ENCODE measurements at places on chromosomes 7 and 10.

DNA sequence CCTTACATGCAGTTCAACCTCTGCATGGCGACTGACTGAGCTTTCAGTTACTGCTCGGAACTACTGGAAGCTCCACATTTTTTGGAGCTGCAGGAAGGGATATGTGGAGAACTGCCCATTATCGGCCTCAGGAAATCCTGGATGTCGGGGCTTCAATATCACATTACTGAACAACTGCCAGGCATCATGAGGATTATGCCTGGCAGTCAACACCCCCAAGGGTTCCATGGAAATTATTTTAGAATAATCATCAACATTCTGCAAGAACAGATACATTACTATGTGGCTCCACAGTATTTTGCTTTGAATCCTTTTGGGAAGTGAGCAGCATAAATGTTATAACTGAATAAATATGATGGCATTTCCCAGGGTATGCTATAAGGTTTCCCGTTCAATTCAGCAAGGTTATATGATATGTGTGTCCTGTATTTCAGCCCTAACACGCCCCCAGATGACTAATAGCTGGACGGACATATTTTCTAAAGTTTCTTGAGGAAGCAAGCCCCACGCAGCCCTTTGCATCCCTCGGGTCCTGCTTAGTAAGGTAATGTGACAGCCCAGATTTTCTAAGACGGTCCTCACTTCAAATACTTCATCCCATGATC, 53.0 kb upstream of the OPALIN start:
- no peak for DNase-seq

DNA sequence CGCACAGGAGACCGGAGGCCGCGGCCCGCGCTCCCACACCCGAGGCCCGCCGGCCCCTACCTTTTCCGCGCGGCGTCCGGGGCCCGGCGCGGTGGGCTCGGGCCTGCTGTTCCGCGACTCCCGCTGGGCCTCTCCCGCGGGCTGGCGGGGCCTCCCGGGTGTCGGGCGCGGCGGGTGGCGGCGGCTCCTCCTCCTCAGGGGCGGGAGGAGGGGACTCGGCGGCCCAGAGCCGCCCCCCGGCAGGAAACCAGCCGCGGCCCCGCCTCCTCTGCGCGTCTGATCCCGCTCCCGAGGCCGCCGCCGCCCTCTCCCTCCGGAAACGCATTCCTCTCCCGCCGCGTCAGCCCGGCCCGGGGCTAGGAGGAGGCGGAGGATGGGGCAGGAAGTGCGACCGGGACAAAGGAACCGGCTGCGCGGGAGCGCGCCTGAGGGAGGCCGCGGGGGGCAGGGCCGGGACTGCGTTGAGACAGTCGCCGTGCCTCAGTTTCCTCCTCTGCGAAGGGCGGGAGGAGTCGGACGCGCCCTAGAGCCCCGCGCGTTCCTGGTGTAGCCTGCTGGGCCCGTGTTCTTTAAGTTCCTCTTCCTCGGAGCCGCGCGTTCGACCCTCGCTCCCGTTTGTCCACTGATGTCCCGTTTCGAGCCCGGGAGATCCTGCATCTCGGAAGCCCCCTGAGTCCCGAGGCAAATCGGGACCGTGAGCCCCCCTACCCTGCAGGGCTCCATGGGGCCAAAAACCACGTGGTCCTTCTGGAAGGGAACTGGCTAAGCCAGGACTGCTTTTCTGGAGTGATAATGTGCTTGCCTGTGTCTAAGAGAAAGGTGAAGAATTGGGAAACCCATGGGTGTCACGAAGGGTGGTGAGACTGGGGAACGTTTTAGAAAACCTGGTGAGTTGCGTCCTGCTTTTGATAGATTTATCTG, at the start of gene ITGB1:
TSS of gene ITGB1 (minus strand) at position 146 of the 921 bp plus-strand sequence. CDS start 22,672 bp downstream, outside the sequence.
- DNase-seq = peak; percentile 97

GRCh38 chr10:83536426-83536825, 602.9 kb upstream of the GHITM start:
- DNase-seq = no peak

DNA sequence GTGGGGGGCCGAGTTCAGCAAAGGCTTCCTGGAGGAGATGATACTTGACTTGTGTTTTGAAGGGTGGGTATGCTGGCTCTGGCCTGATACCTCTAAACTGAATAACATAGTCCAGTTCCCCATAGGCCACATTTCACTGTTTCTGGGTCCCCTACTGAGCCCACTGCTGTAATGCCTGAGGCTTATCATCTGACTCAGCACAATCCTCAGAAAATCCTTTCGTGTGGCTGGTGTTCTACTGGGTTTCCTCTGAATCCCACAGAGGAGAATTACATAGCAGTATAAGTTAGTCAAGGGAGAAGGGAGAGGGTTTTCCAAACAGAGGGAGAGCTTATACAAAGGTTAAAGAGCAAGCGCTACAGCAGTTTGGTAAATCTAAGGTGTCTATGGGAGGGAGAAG, 2.8 kb upstream of the R3HCC1L start:
- DNase-seq = no peak

- DNase-seq = no peak
Measured at GRCh38 chr10:36468620-36469019, 656.8 kb upstream of the ANKRD30A start.

DNA sequence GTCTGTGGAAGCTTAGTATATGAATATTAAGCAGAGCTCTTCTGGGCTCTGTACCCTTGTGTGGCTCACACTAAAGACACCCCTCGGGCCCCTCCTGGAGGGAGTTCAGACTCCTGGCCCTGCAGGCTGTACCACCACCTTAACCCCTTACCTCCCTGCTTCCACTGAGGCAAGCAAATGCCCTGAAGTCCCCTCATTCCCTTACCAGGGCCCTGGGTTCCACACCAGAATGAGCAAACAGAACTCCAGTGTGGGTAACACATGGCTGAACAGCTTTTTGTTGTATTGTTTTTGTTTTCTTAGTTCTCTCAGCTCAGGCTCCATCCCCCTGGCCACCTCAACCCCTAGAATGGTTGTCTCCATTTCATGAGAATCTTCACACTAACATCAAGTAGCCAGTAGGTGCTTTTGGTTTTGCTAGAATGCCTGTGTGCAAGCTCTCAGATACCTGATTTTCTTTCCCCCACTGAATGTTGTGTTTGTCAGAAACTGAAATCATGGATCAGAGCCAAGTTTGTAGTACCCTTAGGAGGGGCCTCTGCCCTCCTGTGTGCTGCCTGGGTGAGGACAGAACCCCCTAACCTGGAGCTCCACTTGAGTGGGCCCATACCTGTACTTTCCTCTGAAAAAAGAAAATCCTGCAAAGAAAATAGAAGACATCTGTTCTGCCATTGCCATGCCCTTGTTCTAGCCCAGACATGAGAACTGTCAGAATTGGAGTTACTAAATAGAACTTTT, 2.8 kb upstream of the WAPL start:
- no peak for DNase-seq

DNA sequence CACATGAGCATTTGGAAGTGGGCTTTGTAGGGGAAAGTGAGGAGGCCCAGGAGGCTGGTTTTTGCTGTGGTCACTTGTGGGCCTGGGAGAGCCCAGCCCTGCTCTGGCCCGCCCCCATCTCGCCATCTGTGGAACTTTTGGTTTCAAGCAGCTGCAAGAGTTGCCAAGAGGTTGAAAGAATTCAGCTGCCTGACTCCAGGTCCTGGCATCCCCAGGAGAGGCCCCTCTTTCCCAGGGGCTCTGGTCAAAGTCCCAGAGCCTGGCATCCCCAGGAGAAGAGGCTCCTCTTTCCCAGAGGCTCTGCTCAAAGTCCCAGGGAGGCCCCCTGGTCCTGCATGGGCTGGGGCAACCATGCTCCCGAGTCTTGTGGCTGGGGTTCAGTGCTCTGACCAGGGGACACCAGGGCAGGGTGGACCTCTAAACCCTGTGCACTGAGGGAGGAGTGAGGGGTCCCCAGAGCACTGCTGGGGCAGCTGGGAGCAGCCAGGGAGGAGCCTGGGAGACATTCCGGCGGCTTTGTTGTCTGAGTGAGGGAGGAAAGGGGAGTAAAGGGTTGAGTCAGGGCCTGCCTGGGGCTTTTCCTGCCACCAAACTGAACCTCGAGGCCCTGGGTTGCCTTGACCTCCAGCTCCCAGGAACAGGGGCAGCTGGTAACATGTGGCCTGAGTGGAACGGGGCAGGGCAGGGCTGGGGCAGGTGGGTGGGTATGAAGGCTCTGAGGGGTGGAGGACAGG, 27.7 kb upstream of the CSGALNACT2 start:
- no peak for DNase-seq

GRCh38 chr10:28853195-28853594, 175.9 kb downstream of the BAMBI start:
- DNase-seq = no peak

GRCh38 chr7:110595694-110596093, 495.2 kb upstream of the LRRN3 start:
- no peak for DNase-seq

DNA sequence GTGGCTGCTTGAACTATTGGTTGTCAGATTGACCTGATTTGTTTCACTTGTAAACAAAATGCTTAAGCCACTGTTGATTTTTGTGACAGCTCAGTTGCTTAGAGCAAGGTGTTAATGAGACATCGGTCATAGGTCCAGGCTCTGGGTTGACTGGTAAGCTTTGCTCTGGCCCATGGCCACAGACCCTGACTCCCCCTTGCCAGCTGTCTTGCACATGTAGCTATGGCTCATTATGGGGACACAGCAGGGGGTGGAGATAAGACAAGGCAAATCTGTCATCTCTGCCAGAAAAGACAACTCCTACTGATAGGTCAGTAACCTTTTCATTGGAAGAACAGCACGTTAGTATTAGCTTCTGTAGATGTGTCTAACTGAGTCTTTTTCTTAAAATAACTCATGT, 95.3 kb downstream of the KAT6B start:
- no peak for DNase-seq

DNA sequence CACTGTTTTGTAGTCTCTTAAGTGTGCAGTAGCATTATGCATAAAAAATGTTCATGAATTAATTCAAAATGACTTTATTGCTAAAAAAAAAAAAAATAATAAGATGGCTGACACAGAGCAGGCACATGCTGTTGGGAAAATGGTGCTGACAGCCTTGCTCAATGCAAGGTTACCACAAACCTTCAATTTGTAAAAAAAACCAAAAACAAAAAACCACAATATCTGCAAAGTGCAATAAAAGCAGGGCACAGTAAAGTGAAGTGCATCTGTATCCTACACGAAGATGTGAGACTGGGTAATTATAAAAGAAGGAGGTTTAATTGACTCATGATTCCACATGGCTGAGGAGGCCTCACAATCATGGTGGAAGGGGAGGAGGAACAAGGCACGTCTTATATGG, 185.8 kb downstream of the USP6NL start:
- no peak for DNase-seq

DNA sequence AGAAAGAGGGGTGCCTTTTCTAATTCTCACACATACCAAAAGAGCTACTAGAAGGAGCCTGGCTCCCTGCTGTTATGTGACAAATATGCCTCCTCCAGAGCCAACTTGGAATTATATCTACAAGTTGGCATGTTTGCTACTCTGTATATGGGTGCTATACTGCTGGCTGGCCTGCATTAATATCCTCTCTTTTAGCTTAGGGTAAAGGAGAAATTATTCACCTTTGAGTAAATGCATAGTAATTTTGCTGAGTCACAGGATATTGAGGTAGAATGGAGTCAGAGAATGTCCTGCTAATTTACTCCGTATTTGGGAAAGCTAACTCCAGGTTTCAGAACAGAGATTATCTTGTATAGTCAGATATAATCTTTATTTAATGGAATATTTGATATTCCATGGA, 24.2 kb upstream of the LIPN start:
- no peak for DNase-seq

DNA sequence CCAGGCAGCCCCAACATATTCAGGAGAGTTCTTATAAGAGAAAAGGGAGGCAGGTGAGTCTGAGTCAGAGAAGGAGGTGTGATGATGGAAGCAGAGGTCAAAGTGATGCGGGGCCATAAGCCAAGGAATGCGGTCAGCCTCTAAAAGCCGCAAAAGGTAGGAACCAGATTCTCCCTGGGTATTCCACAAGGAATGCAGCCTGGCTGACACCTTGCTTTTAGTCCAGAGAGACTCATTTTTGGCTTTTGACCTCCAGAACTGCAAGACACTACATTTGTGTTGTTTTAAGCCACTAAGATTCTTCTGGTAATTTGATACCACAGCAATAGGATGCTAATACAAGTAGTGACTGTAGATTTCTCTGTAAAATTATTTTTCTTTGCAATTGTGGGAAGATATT, 151.5 kb upstream of the EEPD1 start:
- no peak for DNase-seq

GRCh38 chr7:47380325-47381133, 201.4 kb downstream of the TNS3 start:
- DNase-seq = no peak

- DNase-seq = no peak
Measured at GRCh38 chr10:65396997-65397396, 1528.8 kb upstream of the LRRTM3 start.

DNA sequence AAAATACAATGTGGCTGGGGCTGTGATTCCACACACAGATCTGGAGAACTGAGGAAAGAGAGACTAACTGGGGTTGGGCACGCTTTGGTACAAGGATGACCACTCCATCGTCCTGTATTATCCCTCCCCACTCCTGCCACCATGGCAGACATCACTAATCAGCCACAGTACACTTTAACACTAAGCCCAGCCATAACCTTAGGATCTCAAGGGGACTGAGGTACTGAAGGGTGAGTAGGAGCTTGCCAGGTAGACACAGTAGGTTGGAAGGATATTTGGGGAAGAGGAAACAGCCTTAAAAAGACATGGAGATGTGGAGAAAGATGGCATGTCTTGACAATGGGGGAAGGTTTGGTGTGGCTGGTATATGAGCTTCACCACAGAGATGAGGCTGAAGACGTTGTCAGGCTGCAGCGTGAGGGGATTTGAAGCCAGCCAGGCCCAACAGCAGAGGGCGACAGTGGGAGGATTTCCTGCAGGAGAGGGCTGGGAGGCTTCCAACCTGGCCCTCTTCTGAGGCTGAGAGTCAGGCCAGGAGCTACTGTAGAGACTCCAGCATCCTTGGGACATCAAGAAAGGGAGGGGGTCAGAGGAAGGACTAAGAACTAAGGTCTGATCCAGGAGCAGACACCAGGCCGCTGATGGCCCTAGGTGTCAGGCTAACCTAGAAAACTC, 58.6 kb upstream of the COL13A1 start:
- DNase-seq = no peak

DNA sequence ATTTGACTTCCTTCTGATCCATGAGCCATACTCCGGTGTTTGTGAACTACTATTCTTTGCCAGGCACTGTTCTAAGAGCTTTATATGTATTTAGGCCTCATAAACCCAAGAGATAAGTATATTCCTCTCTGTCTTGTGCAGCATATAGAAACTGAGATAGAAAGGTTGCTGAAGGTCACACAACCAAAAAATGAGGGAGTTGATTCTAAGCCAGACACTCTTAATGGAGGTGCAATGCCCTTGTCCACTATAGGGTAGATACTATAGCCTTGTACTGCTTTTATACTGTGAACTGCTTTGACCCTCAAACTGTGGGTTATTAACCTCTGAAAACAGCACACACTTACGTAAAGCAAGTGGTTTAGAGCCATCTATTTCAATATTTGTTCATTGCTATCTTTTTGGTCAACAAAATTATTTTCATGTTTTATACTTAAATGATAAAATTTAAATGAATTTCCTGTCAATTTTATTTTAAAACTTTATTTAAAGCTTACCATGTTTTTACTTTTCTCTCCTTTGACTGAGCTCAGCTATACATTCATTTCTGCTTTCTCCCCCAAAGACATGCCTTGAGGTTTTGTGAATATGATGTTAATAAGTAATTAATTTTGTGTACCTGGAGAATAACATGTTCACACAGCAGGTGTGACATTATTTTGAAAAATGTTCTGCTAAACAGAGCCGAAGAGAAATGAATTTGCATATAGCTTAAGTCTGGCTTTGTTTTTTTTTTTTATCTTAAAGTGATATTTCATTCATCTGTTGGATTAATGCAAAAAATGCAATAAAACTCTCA, 687.3 kb downstream of the DNAJB9 start:
- DNase-seq = no peak

All from RWPE2 (cell line).